Activated T-cell treated with anti-CD3 and anti-CD28 coated beads, Interleukin-2, amount 50 U/mL, for 4 hours (primary cell): ENCODE measurements at places on chromosomes 1 and 21. TPM values are rescaled to one million over a fixed set of nuclear protein-coding genes. Genes with fewer than 3 reads are reported as not detected.

DNA sequence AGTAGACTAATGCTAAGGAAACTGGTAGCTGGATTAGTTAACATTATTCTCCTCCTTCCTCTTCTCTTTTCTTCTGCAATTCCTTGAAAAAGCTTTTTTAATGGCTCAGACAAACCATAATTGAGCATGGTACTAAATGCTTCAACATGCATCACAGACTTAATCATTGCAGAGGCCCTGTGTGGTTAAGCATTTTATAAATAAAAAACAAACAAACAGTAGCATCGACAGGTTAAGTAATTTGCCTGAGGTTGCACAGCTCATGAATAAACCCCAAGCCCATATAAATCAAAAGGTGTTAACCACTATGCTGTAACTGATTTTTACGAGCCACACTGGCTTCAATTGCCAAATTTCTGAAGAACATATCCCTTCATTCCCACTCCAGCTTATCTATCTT lies 462.1 kb downstream of the LMO4 start:
- DNase-seq, result no peak

DNA sequence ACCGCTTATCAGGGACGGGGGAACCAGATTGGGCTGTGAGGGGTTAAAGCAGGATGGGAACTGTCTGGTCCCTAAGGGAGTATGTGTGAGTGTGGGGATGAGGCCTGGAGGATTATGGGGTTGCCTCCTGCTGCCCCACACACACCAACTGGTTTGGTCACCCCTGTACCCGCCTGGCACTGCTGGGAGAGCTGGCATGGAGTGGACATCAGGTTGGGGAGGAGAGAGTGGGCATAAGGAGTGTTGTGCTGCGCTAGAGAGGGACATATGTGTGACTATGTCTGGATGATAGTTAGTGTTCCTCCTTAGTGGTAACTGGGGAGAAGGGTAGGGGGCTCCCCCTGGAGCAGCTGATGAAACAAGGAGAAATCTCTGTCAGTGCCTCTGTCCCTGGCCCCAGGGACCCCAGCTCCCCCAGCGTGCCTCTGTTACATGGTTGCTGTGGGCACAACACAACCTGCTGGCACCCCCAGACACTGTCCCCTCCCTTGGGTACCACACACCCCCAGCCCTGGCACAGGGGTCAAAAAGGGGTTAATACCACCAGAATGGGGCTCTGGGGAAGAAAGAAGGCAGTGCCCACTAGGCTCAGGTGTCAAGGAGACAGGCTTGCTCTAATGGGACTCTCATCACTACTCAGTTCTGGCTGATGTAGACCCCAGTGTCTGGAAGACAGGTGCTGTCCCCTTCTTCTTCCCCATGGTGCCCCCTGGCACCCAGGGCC lies 1.9 kb downstream of the ZBTB7B start:
- DNase-seq, result no peak

DNA sequence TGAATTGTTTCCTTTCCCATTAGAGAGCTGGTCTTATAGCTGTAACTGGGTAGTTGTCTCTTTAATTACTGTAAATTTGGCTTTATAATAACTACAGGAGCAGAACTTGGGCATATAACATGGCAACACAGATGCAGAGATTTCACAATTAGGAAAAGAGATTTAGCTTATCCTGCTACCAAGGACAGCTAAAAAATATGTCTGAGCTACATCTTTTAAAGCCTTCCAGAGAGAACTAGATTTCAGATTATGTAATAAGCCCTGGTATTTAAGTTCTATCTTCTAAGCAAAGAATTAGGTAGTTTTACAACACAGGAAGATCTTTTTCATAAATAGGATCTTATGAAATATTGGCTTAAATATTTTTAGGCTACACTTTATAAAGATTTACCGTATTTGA lies 313.8 kb downstream of the S1PR1 start:
- DNase-seq, result no peak

DNA sequence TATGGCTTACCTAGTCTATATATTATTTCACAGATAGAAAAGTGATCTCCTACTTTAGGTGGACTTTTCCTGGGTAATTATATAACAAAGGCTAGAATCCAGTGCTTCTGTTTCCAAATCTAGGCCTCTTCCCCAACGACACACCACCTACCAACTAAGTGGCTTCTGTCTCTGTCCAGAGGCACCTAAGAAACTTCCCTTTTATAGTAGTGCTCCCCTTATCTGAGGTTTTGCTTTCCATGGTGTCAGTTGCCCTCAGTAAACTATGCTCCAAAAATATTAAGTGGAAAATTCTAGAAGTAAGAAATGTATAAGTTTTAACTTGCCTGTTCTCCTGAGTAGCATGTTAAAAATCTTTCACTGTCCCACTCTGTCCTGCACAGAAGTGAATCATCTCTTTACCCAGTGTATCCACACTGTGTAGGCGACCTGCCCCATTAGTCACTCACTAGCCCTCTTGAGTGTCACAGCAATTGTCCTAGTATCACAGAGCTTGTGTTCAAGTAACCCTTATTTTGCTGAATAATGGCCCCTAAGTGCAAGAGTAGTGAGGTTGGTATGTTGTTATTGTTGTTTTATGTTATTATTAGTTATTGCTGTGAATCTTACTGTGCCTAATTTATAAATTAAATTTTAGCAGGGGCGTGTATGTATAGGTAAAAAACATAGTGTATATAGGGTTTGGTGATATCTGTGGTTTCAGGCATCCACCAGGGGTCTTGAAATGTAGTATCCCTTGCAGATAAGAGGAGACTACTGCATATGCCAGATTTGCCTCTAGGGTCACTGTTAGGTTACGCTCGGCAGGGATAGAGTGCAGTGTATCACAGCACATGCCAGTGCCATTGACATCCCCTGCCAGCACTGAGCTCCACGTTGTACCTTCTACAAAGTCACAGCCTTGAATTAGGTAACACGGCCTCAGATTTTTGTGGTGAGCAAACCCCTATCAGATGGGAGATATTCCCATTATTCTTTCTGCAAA lies 14.7 kb upstream of the CD53 start:
- no peak for DNase-seq

DNA sequence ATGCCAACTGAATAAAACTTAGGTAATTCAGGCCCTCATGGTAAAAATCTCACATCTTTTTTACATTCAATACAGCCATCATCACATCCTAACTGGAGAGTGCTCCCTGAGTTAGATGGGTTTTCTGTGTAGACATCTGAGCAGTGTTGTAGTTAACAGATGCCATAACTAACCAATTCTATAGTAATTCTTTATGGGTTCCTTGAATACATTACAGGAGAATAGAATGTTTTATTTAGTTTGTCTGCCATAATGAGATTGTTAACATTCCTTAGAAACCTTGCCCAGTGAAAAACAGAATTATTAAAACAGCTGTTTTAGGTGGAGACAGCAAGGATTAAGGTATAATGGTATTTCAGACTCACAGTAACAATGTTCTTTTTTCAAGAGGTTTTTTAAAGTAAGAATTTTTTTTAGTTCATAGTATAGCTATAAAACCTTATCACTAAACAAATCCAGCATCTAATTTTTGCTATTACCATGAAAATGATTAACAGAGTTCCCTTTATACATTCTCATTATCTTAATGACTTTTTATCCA lies 95.3 kb downstream of the ATP5PO start:
- no peak for DNase-seq

- no peak for DNase-seq
Measured at GRCh38 chr1:165364568-165365133, 8.1 kb upstream of the LMX1A start.

DNA sequence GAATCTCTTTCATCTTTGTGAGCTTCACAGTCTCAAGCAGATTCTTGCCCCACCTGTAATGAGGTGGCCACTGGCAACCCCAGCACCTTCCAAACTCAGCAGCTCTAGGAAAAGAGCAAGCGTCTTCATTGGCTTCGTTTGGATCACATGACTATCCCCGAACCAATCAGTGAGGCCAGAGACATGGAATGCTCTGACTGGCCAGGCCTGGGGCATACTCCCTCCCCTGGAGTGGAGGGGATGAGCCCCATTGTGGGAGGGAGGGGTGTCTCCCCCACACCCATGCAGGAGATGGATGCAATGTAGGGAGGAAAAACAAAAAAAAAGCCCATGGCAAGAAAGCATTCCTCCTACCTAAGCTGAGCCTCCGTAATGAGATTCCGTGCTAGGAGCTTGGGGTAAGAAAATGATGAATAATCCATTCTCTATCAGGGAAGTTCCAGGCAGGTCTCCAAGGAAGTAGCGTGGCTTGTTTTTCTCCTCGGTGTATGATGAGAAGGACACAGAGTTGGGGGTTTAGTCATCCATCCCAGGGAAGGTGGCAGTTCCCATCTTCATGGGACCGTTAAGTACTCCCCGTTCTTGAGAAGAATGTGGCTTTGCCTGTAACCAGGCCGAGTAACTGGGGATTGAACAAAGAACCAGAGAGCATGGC lies 32.7 kb downstream of the FHAD1 start:
- DNase-seq, result no peak

Gene SELE
- total RNA-seq, result not detected
